Activated B cell treated with CpG ODN at 0.5 μM for 24 hours (primary cell): ENCODE measurements at places on chromosomes 3 and 15. TPM values are rescaled to one million over a fixed set of nuclear protein-coding genes. Genes with fewer than 3 reads are reported as not detected.

GOLGA6A gene
- not detected in 2 replicates for total RNA-seq

PCSK6 gene
- total RNA-seq = 0.78 and 1.1 TPM in 2 replicates

IP6K1 gene
- 44.3 and 47.6 TPM in 2 replicates for total RNA-seq

ZNF35 gene
- total RNA-seq = 13.9 and 17.5 TPM in 2 replicates

SCN11A gene
- 0.16 and 0.20 TPM in 2 replicates for total RNA-seq

ARPP19 gene
- total RNA-seq = 145 and 153 TPM in 2 replicates

KLF13 gene
- total RNA-seq = 177 and 178 TPM in 2 replicates
